Left lung (tissue), 14 donors: ENCODE measurements at places on chromosomes 13 and 19. TPM values are rescaled to one million over a fixed set of nuclear protein-coding genes. Genes with fewer than 3 reads are reported as not detected.

DNA sequence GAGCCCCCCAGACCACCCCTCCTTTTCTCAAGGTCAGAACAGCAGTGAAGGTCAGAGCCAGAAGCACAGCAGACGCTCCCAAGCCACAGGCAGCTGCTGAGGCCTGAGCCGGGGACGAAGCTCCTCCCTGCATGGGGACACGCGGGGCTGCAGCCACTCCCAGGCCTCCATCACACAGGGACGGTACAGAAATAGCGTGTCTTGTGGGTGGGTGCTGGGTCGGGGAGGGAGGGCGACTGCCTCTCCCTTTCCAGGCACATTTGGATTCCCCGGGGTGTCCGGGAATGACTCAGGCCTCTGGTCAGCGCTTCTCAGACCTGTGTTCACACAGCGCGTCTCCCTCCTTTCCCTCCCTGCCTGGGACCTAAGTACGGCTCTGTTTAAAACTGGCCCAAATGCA, 33.2 kb downstream of the RASA3 start:
- DNase-seq, result no peak

- DNase-seq, result no peak
These were observed 13.5 kb upstream of the CNFN start for GRCh38 chr19:42403586-42403985.

PLIN3 gene
- 38.6 TPM for polyA plus RNA-seq

FAM124A gene
- 6.0 TPM for polyA plus RNA-seq

- no peak for DNase-seq
These were observed 230.2 kb upstream of the TRPC4 start for GRCh38 chr13:38099751-38100150.

DNA sequence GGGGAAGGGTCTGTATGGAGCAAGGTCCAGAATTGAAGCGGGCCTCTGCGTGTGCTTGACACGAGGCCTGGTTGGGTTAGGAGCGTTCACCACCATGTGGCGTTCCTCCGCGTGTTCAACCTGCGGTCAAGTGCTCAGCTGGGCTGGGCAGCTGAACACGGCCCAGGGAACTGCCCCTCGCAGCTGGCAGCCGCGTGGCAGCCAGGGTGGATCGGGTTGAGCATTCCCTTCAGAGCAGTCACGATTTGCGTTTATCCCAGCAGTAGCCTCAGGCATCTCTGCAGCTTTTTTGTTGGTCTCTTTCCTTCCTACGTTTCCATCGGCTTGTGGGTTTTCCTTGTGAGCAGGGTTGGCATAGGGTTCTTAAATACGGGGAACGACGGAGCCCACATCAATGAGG, 28.7 kb upstream of the F2RL3 start:
- no peak for DNase-seq

- no peak for DNase-seq
These were observed 147.2 kb upstream of the VSTM2B start for GRCh38 chr19:29378543-29379080.

DNA sequence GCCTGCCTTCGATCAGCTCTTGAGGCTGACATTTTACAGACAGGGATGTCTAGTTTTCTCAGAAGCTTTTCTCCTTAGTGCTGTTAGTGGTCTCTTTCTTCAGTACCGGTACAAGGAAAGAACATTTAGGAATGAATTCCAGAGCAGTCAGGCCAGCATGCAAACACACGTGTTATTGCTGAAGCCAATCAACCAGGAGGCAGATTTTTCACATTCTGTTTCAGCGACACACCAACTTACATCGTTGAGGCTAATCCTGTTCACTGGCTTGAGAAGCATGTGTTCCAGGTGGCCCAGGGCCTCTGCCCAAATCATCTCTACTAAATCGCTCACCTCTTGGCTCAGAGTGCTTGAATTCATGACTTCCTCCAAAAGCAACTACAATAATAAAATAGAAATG, 19.2 kb downstream of the PARP4 start:
- DNase-seq, result no peak

DNA sequence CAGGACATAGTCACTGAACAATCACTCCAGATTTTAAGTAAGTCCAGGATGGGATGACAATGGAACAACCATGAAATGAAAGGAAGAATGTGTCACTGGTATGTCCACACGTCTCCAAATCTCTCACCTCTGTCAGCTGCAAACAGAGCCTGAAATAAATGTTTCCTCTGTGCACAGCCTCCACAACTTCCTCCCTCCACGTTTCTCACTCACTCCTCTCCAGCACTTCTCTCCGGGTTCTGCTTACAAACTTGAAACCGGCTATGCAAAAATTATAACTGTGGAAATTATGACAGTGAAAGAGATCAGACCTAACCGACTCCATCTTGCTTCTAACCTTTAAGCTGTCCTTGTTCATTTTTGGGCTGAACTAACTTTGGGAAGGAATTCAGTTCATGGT, 35.0 kb upstream of the ALOX5AP start:
- DNase-seq, result no peak

DNA sequence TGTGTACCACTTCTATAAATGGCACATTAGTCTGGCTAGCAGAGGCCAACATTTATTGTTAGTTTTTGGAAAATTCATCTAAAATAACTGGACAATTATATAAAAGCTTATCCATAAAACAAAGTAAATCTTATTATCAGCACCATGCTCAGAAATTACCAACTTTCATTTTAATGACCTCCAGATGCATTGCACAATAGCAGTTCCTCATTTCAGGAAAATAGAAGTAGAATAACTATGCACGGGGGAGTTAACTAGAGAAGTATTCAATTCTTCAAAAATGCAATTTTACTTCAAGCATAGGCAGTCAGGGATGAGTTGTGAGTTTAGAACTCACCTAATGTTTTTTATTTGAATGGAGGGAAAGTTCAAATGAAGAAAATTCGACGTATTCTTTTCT, 1023.5 kb downstream of the PCDH17 start:
- DNase-seq, result no peak
